ENCODE measurements at places on chromosomes 7 and 10. TPM values are rescaled to one million over a fixed set of nuclear protein-coding genes. Genes with fewer than 3 reads are reported as not detected.

NUPR2 gene
- not detected for total RNA-seq

PCDH15 gene
- not detected for total RNA-seq

ABCF2 gene
- 25.1 TPM for total RNA-seq

STEAP2 gene
- total RNA-seq = not detected

FKBP6 gene
- not detected for total RNA-seq

CADPS2 gene
- total RNA-seq = not detected

LIPF gene
- not detected for total RNA-seq

CPA5 gene
- not detected for total RNA-seq
